ENCODE measurements at places on chromosomes 6 and 20. TPM values are rescaled to one million over a fixed set of nuclear protein-coding genes. Genes with fewer than 3 reads are reported as not detected.
A peak's percentile ranks its signal among the peaks of the same experiment; 100 is the strongest.

GRCh38 chr6:37827603-37828265 is 8.2 kb downstream of the ZFAND3 start:
- no peaks in the 10 kb centered on the region for H3K27me3 ChIP-seq
- no peaks in the 10 kb centered on the region for H3K36me3 ChIP-seq
- H3K4me3 ChIP-seq: no peak overlapping the region
- no peaks in the 10 kb centered on the region for H3K4me1 ChIP-seq

GRCh38 chr6:16258709-16259075 is 20.3 kb downstream of the GMPR start:
- H3K4me1 ChIP-seq: no peaks in the 10 kb centered on the region
- peak overlapping the region; percentile 66 for H3K27ac ChIP-seq
- no peaks in the 10 kb centered on the region for H3K27me3 ChIP-seq
- no peaks in the 10 kb centered on the region for H3K36me3 ChIP-seq
- H3K4me3 ChIP-seq: no peak overlapping the region

DNA sequence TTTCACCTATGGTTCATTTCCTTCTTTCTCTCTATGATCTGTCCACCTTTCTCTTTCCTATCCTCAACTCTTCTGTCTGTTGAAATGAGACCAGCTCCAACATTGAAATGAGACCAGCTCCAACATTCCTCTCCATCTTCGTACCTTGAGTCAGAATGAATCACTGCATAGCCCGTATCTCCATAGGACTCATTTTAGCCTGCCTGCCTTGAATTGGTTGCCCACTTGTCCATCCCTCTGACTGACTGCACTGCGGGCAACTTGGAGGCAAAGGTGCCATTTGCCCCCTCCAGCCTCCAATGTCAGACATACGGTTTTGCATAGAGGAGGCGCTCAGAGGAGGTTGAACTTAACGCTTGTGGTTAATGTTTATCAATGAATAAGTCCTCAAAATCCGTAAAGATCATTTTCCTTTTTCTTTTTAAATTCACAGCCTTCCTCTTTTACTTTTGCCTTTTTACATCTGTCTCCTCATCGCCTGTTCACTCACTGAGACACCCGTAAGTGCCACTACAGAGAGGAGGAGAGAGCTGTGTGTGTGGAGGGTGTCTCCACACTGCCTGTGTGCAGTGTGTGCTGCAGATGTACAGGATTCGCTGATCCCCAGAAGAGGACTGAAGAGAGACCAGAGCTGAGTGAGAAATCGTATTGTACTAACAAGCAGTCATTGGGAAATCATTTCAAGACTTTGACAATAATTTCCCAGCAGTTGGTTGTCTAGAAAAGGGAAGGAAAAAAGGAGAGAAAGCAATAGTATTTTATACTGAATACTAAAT is 579.6 kb upstream of the MAP3K7 start:
- no peaks in the 10 kb centered on the region for H3K4me1 ChIP-seq
- no peaks in the 10 kb centered on the region for H3K27me3 ChIP-seq
- H3K27ac ChIP-seq: no peak overlapping the region
- no peaks in the 10 kb centered on the region for H3K36me3 ChIP-seq

DNA sequence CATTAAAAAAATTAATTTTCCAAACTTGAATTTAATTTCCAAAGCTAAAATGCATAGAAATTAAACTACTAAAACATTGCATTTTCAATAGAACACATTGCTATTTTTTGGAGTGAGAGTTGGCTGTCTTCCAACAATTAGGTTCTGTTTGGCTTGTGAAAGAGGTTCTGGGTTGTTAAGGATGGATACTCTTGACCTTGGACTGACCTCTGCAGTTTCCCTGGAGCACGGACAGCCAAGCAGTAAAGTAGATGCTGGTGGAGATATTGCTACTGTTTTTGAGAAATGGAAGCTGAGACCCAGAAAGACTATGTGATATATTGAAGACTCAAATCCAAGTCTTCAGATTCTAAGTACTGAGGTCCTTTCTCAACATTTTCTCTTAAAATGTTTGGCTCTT is 95.9 kb upstream of the CHD6 start:
- no peak overlapping the region for H3K27ac ChIP-seq
- DNase-seq: no peak
- no peaks in the 10 kb centered on the region for H3K36me3 ChIP-seq
- no peaks in the 10 kb centered on the region for H3K27me3 ChIP-seq
- no peaks in the 10 kb centered on the region for H3K4me1 ChIP-seq
- H3K4me3 ChIP-seq: no peak overlapping the region

Gene HCK
- total RNA-seq: 7.0 TPM
